ENCODE measurements at places on chromosomes 11 and 22.

DNA sequence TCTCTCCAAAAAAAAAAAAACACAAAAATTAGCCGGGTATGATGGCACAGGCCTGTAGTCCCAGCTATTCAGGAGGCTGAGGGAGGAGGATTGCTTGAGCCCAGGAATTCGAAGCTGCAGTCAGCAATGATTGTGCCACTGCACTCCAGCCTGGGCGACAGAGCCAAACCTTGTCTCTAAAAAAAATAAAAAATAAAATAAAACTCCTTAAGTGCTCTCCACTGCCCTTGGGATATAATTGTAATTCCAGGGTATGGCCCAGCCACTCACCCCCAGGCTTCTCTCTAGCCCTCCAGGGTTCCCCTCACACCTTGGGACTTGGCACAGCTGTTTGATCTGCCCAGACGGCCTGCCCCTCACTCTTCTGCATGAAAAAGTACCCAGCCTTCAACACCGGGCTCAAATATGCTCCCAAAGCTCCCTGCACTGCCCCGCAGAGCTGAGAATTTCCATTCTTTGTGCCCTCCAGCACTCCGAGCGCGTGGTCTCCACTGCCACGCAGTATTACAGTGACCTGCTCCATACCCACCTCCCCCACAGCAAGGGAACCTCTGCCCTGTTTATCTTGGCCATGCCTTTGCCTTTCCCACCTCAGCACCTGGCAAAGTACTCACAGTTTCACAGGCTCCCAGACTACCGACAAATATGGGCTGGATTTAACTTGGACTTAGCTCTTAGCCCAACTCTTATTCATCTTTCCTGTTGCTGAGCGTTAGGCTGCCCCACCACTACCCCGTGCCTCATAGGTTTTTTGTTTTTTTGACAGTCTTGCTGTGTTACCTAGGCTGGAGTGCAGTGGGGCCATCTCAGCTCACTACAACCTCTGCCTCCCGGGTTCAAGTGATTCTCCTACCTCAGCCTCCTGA lies 7.6 kb upstream of the FTH1 start:
- DNase-seq = no peak

DNA sequence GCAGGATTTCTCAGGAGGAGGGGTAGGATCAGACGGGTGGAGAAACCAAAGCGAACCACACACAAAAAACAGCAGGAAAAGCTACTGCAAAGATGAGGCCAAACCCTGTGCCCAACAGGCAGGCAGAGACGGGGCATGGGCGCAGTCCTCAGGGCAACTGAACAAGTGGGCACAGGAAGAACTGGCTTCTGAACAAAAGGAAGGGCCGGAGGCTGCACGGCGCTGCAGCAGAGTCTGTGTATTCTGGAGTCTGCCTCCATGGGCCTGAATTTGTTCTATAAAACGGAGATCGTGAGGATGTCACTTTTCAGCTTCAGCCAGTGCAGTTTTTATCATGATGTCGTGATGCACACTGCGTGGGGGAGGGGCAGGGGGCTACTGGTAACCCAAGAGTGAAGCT lies 1026.0 kb downstream of the TBC1D22A start:
- no peak for DNase-seq

- DNase-seq = no peak
Observed at GRCh38 chr11:13966013-13966412, 3.5 kb downstream of the SPON1 start.

- no peak for DNase-seq
Observed at GRCh38 chr11:9017773-9018172, 14.0 kb upstream of the NRIP3 start.

DNA sequence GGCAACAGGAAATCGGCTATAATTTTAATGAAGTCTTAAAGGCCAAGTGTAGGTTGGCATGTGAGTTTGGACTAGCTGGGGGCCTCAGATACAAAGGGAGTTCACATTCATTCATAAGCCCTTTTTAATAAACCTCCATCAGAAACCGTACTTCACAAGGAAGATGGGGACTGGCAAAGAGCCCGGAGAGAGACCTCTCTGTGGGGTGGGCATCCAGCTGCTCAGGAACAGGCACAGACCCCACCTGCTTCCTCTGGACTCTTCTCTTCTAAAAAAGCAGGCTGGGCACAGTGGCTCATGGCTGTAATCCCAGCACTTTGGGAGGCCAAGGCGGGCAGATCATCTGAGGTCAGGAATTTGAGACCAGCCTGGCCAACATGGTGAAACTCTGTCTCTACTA lies 3.9 kb upstream of the ARFGAP3 start:
- DNase-seq = no peak

GRCh38 chr22:27635435-27635834 lies 166.1 kb downstream of the MN1 start:
- no peak for DNase-seq

- no peak for DNase-seq
Observed at GRCh38 chr11:65210361-65210731, 28.6 kb downstream of the CAPN1 start.

DNA sequence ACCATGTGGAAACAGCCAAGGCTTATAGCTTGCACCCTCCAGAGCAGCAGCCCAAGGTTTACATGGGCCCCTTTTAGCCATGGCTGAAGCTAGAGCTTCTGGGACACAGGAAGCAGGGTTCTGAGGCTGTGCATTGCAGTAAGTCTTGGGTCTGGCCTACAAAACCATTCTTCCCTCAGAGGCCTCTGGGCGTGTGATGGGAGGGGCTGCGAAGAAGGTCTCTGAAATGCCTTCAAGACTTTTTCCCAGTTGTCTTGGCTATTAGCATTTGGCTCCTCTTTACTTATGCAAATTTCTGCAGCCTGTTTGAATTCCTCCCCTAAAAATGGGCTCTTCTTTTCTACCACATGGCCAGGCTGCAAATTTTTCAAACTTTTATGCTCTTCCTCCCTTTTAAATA lies 109.5 kb downstream of the BBOX1 start:
- no peak for DNase-seq

DNA sequence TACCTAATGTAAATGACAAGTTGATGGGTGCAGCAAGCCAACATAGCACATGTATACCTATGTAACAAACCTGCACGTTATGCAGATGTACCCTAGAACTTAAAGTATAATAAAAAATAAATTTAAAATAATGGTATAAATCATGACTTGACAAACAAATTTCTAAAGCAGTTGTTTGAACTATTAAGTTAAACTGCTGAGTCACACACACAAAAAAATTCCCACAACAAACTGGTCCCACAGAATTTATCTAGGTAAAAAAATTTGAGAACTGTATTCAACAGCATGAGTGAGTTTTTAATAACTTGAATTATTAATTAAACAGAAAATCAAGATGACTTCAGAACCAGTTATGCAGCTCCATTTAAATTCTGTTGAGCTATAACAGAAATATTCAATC lies 186.0 kb upstream of the SOX6 start:
- no peak for DNase-seq

Data from activated T-helper 2 cell treated with anti-CD3 and anti-CD28 coated beads, Interferon-gamma antibody, Interleukin-2, Interleukin-4, amounts not matched to agents 10 μg/mL and 5 μg/mL and 100 μg/mL, durations not matched to agents 14 hours and 24 hours and 36 hours (primary cell).